ENCODE measurements at places on chromosomes 4 and X. TPM values are rescaled to one million over a fixed set of nuclear protein-coding genes. Genes with fewer than 3 reads are reported as not detected.

Gene CPE
- total RNA-seq: 65.2 TPM

Gene USP27X
- 6.8 TPM for total RNA-seq

Gene SERPINA7
- not detected for total RNA-seq

Gene FAM9B
- not detected for total RNA-seq

Gene CFAP47
- total RNA-seq: 0.75 TPM

Gene BEX3
- total RNA-seq: 334 TPM

Gene HTN1
- not detected for total RNA-seq

Gene CCDC120
- total RNA-seq: 13.8 TPM

Gene INTU
- 18.5 TPM for total RNA-seq

Gene NSUN7
- total RNA-seq: 4.7 TPM

Gene BEX5
- 3.8 TPM for total RNA-seq

Gene PPP1R2C
- total RNA-seq: not detected

Gene NXF2
- not detected for total RNA-seq

Gene SLC4A4
- total RNA-seq: 3.9 TPM

Gene NALF2
- total RNA-seq: 5.7 TPM

Gene PNMA6F
- total RNA-seq: not detected

Gene SPOCK3
- total RNA-seq: 0.56 TPM

Gene PCDH18
- 65.7 TPM for total RNA-seq

Gene NFKB1
- total RNA-seq: 24.6 TPM

Gene COL25A1
- 39.3 TPM for total RNA-seq

Gene MGAT4D
- total RNA-seq: not detected

Gene SPANXN3
- not detected for total RNA-seq

Gene ADGRG4
- total RNA-seq: not detected

Gene SPANXA2
- total RNA-seq: not detected
